ENCODE measurements at places on chromosomes 4 and X.

DNA sequence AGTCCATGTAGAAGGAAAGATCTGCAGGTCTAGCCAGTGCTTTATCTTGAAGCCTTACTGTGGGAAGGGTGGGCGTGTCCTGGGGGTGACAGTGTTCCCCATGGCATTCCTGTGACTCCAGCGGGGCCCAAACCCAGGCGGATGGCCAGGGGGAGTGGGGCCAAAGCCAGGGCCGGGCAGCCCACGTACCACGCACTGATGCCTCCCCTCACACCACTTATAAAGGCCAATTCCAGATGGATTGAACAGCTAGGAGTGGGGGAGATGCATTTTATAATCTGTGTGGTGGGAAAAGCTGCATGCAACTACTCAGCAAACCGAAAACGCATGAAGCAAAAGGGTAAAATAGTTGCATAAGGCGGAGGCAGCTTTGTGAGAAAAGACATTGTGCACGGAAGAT lies 36.4 kb downstream of the NELFA start:
- DNase-seq, result no peak

GRCh38 chr4:148415500-148415899 lies 26.7 kb downstream of the NR3C2 start:
- DNase-seq, result no peak

GRCh38 chrX:73977542-73978169 lies 326.3 kb upstream of the ZCCHC13 start:
- no peak for DNase-seq

DNA sequence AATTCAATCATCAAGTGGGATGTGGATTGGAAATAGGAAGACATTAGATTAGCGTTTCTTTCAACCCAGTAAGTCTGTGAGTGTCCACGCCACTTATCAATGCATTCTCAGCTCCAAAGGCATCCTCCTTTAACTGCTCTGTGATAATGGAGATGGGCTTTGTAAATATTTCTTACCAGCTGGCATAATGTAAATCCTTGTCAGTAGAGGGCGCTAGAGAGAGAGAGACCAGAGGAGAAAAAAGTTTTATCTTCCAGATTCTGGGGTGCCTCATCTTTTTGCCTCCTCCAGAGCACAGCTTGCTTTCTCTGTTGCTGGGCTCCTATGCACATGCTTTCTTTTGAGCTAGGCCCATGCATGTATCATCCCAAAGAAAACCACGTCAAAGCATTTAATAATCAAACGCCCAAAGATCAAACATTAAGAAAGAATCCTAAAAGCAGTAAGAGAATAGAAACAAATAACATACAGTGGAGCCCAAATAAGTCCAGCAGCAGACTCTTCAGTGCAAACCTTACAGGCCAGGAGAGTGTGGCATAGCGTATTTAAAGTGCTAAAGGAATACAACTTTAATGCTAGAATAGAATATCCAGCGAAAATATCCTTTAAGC lies 9.6 kb upstream of the MTMR1 start:
- DNase-seq, result no peak

DNA sequence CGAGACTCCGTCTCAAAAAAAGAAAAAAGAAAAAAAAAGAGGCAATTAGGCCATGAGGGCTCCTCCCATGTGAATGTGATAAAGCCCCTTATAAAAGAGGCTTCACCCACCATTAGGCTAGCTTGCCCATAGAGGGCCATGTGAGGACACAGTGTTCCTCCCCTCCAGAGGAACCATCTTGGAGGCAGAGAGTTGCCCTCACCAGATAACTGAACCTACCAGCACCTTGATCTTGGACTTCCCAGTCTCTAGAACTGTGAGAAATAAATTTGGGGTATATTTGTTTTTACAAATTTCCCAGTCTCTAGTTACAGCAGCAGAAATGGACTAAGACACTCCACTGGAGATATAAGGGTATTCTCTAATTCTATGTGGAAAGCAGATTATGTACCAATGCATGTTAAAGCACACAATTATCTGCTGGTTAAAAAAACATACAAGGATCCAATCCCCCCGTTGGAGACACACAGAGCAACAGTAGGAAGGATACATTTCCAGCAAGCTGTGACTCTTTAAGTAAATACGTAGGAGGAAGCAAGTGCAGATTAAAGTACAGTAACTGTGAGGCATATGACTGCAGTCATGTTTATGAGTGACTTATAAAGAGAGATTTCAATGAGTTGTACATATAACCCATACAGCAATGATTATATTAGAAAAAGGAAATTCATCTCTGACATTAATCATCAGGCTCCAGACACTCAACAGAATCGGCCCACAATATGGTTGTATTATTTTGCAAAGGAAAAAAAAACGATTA lies 21.4 kb downstream of the SH3RF1 start:
- DNase-seq, result no peak

- DNase-seq, result no peak
These were observed 362.3 kb upstream of the EPHA5 start for GRCh38 chr4:66032571-66032970.

- DNase-seq, result no peak
These were observed 4.2 kb upstream of the CXCL1 start for GRCh38 chr4:73864961-73865360.

DNA sequence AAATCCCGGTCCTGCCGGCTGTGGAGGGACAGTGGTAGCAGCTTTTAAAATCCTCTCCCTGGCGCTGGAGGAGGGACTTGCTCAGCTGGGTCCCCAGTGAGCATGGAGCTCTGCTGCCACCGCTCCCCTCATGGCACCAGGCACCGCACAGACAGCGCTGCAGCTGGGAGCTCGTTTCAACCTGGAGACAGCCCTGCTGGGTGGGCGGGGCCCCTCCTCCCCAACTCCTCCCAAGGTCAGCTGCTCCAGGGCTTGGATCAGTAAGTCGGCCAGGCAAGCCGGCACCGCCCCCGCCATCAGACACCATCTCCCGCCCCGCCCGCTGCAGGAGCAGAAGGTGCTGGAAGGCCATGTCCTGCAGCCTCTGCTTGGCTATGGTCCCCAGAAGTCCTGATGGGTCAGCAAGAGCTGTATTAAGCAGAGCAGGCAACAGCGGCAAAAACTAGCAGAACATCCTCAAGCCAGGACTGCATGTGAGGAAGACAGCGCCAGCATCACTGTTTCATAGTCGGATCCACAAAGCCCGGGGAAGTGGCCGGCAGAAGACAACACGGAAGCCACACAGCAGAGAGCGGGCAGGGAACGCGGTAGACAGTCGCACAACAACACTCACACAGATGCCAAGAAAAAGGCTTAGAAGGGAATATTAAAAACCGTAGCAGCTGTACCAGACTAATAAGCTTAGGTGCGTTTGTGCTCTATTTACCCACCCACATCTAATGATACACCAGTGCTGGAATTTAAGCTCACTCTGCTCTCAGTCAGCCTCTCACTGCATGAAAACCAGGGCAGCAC lies 16.2 kb downstream of the ZFYVE28 start:
- no peak for DNase-seq

DNA sequence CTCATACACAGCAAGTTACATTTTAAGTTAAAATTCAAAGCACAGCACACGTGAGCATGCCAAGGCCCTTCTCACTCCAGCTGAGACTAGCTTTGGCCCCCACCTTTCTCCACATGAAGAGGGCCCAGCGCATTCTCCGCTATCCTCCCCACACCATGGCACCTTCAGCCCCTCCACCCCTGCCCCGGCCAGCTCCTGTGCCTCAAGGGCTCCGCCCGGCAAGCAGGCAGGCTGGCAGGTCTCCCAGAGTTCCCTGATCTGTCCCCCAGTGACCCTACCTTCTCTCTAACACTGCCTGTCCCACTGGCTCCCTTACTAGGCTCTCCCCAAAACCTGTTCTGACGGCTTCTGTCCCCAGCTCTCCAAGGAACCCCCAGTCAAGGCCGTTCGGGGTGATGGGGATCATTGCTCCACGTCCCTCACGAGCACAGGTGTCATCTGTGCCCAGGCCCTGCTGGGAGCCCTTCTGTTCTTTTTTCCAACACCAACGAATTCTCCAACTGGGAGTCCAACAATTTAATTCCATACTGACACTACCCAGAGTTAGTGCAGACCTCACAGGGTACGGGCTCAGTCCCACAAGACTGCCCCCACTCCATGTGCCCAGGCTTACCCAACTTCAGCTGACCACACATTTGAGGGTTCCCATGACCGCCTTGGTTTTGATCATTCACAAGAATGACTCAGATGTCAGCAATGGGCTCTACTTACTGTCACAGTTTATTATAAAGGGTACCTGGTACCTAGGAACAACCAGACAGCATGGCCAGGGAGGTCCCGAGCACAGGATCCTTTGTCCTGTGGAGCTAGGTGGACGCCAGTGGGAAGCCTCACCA lies 4.2 kb downstream of the LETM1 start:
- DNase-seq, result no peak

- peak; percentile 2 for DNase-seq
These were observed 209.3 kb downstream of the GPC3 start for GRCh38 chrX:133776072-133776471.

DNA sequence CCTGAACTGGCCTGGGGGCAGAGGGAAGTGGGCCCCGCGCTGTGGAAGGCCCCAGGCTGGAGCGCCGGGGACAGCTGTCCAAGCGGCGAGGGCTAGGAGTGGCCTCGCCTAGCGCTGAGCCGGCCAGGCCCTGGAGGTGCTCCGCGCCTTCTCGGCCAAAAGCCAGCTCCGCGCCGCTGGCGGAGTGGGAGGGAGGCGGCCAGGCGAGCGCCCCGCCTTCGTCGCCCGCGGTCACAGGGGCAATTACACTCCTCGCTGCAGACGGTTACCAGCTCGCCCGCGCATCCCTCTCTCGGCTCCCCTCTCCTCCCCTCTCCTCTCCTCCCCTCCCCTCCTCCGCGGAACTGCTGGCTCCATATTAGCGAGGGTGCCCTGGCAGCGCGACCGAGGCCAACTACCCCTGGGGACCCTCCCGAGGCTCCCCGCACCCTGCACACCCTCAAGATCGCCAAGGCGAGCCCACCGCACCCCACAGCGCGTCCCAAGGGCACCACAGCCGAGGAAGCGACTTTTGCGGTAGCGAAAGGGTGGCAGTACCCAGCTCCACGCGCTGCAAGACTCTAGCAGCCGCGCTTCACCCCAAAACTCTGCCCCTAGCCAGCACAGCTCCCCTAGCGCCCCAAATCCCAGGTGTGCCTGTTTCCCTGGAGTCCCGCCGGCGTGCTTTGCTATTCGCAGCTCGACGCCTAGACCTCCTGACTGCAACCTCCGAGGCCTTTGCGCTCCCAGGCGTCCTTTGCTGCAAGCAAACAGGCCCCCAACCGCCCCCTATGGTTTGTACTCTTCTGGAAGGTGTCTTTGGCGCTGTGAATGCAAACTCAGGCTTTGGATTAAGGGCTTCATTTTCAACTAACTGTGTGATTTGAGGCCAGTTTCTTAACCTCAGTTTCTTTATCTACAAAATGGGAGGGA lies 91.4 kb downstream of the BCOR start:
- no peak for DNase-seq

DNA sequence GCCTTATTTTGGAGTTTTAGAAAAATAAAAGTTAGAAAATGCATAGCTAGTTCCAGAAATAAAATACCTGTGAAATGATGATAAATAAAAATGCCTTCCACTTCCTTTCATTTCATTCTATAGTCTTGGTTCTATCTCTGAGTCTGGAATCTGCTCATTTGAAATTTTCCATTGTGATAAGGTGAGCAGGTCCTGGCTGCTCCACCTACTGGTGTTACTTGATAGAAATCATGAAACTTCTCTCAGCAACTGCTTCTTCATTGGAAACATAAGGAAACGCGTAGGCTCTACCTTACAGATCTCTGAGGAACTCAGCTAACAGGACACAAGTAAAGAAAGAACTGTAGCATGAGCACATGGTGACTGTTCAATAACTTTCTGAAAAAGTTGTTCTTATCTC lies 141.8 kb downstream of the DCHS2 start:
- DNase-seq, result no peak

- no peak for DNase-seq
These were observed 36.7 kb downstream of the QRFPR start for GRCh38 chr4:121344098-121344497.

DNA sequence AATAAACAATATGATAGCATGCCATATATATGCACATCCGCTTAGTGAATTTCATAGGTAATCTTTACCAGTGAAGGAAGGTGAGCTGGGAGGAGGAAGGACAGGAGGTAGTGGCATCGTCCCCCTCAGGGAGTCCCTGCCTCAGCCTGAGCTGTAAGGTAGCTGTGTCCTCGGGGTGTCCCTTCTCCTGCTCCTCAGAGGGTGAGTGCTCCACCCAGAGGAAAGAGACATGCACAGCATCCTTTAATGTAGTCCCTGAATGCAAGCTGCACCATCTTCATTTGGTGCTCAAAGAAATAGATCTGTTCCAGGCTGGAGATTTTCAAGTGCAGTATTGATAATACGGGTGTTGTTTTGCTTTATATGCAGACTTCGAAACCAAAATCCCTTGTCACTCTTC lies 330.4 kb upstream of the SFRP2 start:
- no peak for DNase-seq

GRCh38 chrX:118621081-118621759 lies 106.2 kb upstream of the IL13RA1 start:
- DNase-seq, result no peak

GRCh38 chrX:19702856-19703255 lies 184.5 kb downstream of the SH3KBP1 start:
- DNase-seq, result no peak

DNA sequence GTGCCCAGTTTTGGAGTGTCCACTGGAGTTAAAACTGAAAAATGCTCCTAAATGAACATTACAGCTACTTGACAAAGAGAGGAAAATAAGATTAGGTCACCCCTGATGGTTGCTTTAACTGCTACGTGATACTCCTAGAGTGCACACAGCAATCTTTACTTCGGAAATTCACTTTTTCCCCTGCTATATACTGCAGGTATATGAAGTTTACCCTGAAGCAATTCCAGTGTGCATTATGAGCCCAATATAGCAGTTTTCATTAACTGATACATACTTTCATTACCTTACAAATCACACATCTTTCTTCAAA lies 773 bp upstream of the ZNF827 start:
- DNase-seq, result no peak
